ENCODE measurements at places on chromosomes 5 and 9. TPM values are rescaled to one million over a fixed set of nuclear protein-coding genes. Genes with fewer than 3 reads are reported as not detected.
A peak's percentile ranks its signal among the peaks of the same experiment; 100 is the strongest.

- DNase-seq, result no peak
Measured at GRCh38 chr9:4148751-4149150, 151.1 kb downstream of the GLIS3 start.

GRCh38 chr5:167261309-167262100 is 1029.9 kb upstream of the WWC1 start:
- DNase-seq, result no peak

- no peak for DNase-seq
Measured at GRCh38 chr5:179769796-179770195, 24.0 kb upstream of the LTC4S start.

- DNase-seq, result no peak
Measured at GRCh38 chr5:61809651-61810050, 477.6 kb downstream of the ZSWIM6 start.

The TRIM32 gene
- total RNA-seq, result 33.7 TPM

The IRF1 gene
- total RNA-seq, result 42.5 TPM

DNA sequence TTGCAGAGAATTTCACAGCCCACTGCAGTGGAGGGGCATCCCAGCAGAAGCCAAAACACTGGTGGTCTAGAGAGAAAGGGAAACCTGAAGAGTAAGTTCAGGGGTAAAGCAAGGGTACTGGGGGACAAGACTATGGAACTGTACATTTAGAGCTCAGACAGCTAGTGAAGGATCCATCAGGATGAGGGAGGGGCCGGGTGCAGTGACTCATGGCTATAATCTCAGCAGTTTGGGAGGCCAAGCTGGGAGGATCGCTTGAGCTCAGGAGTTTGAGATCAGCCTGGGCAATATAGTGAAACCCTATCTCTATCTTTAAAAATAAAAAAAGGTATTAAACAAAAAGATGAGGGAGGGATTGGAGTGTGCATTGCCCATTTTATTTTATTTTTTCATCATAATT is 7.8 kb upstream of the ANKH start:
- no peak for DNase-seq

The SH3PXD2B gene
- 70.4 TPM for total RNA-seq

The SPATA31A3 gene
- total RNA-seq, result not detected

DNA sequence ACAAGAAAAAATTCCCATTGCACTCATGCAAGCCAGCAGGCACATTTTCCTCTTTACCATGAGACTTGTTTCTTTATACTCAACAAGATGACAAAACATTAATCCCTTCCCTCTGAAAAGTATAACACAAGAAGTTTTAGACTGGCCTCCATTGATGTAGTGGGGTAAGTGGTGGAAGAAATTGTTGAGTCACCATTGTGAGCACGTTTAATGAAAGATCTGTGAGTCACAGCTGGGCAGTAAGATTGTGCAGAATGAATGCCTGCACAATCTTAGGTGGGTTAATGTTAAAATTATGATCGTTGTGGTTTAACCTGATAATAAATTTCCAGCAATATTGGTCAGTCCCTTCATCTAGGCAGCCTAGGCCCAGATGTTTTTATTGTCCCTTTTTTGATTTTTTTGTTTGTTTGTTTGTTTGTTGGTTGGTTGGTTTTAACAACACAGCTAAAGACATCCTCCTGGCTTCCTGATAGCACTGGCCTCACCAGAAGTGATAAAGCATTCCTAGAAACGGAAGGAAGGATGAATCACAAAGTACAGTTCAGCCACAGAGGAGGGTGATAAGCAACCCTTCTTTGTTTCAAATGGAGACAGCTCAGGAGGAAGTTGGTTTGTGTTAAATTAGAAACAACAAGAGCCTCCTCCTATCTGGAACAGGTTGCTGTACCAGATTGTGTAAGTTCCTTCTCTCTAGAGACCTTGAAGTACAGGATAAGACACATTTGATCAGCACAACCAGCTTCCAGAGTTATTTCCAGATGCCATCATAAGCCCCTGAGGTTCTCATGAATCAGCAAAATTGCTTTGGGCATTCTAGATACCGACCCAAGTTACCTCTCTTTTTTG is 40.3 kb downstream of the SLC24A2 start:
- DNase-seq, result no peak

The TAF11L5 gene
- total RNA-seq, result not detected

- no peak for DNase-seq
Measured at GRCh38 chr9:250625-251024, 36.0 kb downstream of the DOCK8 start.

DNA sequence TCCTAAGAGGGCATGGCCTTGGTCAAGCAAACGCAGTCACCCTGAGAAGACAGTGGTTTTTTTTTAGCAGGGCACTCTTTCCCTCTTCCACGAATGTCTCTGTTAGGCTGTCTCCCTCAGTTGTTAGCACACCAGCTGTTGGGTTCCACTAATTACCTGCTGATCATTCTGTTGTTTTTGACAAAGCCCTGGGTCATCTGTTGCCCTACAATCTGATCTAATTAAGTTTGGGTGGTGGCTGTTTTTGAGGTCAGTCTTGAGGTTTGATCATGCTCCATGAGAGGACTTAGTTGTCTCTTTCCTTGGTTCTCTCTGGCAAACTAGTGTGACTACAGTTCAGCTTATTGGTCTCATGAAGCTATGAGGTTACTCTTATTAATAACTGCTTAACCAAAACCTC is 5.0 kb upstream of the PTPDC1 start:
- no peak for DNase-seq

DNA sequence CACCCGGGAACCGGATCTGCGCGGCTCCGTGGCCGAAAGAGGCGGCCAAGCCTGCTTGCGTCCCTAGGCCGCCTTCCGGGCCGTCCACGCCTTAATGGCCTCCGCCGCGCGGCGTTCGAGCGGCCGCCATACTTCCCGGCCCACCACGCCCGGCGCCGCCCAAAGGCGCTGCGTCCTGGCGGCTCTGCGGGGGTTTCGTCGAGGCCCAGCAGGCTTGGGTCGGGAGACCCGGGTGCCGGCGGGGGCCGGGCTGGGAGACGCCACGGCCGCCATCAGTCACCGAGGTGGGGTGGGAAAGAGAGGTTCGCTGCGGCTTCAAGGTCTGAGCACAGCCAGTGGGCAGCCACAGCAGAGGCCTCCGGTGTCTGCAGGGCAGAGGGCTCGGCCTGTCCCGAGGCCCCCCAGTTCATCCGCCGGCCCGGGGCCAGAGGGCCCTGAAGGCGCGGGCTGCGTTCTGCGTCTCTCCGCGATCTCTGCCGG is 545.8 kb upstream of the CDH10 start:
- no peak for DNase-seq

DNA sequence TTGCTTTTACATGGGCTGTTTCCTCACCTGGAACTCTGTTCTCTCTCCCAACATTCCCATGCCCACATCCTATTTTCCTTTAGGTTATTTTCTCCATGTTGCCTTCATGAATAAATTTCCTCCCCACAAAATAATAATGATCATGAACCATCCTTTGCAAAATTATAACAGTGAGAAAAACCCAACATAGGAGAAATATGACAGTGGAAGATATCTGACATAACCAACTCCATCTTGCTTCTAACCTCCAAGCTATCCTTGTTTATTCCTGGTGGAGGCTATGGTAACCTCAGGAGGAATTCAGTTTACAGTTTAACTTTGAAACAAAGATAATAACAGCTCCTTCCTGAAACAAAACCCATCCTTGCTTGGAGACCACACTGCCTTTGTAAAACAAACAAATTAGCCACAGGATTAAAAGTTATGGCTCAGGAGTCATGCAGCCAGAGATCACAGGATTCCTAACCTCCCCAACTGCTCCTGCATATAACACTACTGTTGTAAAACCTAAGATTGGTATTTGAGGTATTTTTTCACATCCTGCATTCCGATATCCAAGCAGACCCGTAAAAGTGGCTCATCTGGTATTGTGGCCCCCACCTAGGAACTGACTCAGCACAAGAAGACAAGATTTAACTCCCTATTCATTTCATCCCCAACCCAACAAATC is 212.4 kb downstream of the TRIM32 start:
- DNase-seq, result peak; percentile 30

DNA sequence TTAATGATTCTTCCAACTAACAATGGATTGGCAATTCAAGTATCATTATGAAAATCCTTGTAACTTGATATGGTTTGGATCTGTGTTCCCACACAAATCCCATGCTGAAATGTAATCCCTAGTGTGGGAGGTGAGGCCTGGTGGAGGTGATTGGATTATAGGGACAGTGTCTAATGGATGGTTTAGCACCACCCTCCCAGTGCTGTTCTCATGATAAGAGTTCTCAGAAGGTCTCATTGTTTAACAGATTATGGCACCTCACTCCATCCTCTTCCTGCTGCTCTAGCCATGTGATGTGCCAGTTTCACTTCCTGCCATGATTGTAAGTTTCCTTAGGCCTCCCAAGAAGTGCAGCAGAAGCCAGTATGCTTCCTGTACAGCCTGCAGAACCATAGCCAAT is 1116.2 kb upstream of the EDIL3 start:
- no peak for DNase-seq

The IFNA10 gene
- total RNA-seq, result not detected

- peak; percentile 90 for DNase-seq
Measured at GRCh38 chr9:99055384-99055783, 49.5 kb upstream of the TGFBR1 start.

- DNase-seq, result no peak
Measured at GRCh38 chr5:150342583-150342982, 14.9 kb upstream of the TCOF1 start.

GRCh38 chr9:8784838-8785237 is 985.3 kb upstream of the DMAC1 start:
- DNase-seq, result no peak

GRCh38 chr5:133455676-133456075 is 156.7 kb downstream of the FSTL4 start:
- no peak for DNase-seq

DNA sequence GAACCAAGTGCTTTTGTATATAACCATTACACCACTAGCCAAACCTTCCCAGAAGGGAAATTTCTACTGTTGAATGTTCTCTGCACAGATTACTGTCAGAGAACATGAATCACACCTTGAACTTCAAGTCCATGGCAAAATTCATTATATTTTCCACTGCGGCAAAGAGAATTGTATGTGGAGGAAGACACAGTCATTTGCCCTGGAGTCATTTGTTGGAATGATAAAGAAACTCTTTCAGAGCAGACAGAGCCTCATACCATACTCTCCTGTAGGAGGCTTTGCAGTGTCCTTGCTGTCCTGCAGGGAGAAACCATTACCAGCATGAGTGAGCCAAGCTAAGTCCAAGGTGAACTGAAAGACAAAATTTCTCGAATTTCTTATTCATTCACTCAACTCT is 369.0 kb downstream of the ARHGEF28 start:
- DNase-seq, result no peak

The TAS2R1 gene
- total RNA-seq, result not detected

- peak; percentile 93 for DNase-seq
Measured at GRCh38 chr5:93532370-93532769, 48.6 kb downstream of the NR2F1-AS1 start.

DNA sequence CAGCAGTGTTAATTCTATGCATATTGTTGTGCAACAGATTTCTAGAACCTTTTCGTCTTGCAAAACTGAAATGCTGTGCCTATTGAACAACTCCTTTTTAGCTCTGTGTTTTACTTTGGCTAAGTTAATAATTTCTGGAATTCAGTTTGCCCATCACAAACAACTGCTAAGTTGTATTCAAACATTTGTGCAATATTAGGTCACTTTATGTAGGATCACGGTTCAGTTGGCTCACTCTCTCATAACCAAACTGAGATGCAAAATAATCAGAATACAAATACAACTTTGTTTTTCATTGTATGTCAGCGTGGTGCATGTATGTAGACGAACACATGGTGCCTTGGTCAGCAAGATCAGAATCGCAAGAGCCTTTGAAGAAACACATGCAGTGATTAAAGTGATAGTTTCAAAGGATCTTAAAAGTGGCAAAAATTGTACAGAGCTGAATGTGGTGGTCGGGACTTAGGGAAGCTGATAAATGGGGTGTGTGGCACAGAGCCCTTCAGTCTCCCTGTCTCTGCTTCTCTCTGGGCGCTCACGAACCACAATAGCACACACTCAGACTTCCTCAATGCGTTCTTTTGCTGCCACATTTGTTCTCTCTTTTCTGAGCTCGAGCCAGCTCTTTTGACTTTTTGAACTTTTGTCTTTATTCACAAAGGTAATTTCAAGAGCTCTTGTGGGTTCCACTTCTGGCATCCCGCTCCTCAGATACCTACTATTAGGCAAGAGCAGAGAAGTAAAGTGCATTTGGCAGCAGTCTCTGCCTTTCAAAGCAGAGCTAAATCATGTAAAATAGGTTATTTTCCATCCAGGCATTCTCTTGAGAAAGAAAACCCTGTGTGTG is 112.4 kb upstream of the CTSL start:
- no peak for DNase-seq

- peak; percentile 99 for DNase-seq
Measured at GRCh38 chr9:88791105-88791805, 200.0 kb upstream of the S1PR3 start.

The SKIC3 gene
- total RNA-seq, result 98.3 TPM

The TUSC1 gene
- total RNA-seq, result 1.9 TPM

DNA sequence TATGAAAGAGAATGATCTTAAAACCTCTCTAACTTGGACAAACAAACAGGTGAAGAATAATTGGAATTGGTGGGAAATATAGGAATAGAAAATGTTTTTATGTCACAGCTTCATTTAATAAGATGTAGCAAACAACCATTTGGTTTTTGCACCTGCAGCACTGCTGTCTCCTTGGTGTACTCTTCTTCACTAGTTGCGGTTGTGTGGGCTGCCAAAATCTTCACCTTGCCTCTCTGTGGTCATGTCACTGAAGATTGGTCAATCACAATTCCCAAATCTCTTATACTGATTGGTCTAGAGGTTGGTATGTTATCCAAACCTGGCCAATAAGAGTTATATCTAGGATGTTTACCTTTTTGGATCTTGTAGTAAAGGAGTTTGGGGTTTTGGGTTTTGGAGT is 88.7 kb downstream of the FGF10 start:
- no peak for DNase-seq

DNA sequence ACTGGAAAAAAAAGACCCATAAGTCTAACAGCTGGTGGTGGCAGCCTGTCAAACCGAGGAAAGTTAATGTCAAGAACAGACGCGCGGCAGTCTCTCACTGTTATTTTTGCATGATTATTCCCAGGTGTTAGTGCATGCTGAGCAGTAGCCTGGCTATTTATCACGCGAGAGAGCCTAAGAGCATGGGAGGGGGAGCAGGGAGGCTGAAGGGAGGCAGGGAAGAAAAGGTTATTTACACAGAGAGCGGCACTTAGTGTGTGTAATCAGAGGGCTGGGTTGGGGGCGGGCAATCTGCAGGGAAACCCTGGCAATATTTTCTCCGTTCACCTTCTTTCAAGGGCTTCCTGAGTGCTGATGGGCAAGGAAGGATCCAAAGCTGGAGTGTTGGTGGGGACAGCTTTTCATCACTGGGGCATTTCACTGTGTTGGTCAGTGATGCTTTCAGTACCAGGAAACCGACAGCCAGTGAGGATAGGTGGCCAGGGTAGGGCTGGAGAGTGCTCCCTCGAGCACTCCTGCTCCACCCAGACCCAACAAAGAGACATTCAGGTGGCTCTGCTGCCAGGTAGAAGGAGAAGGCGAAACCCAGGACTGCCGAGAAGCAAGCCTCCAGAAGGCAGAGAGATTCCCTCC is 39.6 kb downstream of the ZNF608 start:
- peak; percentile 53 for DNase-seq

GRCh38 chr9:5013374-5013773 is 28.3 kb downstream of the JAK2 start:
- no peak for DNase-seq

Data from astrocyte (in vitro differentiated cells and primary cell).